ENCODE measurements at places on chromosomes 3 and 15. TPM values are rescaled to one million over a fixed set of nuclear protein-coding genes. Genes with fewer than 3 reads are reported as not detected.

The HHLA2 gene
- not detected for total RNA-seq

The FILIP1L gene
- 270 TPM for total RNA-seq

The SLC28A2 gene
- total RNA-seq, result not detected

The SUCNR1 gene
- total RNA-seq, result 3.2 TPM

The NRROS gene
- total RNA-seq, result 17.9 TPM

The VGLL3 gene
- 45.6 TPM for total RNA-seq

The GOLGA6D gene
- total RNA-seq, result not detected

The TF gene
- total RNA-seq, result 2.2 TPM

The GP5 gene
- total RNA-seq, result 0.14 TPM

The PSTPIP1 gene
- total RNA-seq, result 24.5 TPM

The ALPK3 gene
- 56.9 TPM for total RNA-seq

The AQR gene
- total RNA-seq, result 19.6 TPM

The RYR3 gene
- 9.9 TPM for total RNA-seq

The GSK3B gene
- total RNA-seq, result 39.3 TPM

The CLDN16 gene
- total RNA-seq, result not detected

GRCh38 chr3:66297900-66298299 lies 77.1 kb downstream of the SLC25A26 start:
- H3K27me3 ChIP-seq, result no peaks in the 10 kb centered on the region
- H3K27ac ChIP-seq, result no peak overlapping the region
- no peak overlapping the region for H3K4me3 ChIP-seq
- no peaks in the 10 kb centered on the region for H3K36me3 ChIP-seq

GRCh38 chr3:58540176-58540858 lies 3.3 kb upstream of the ACOX2 start:
- H3K27me3 ChIP-seq, result no peaks in the 10 kb centered on the region
- H3K4me1 ChIP-seq, result peaks cover 21% of the 10 kb centered on the region
- no peak overlapping the region for H3K27ac ChIP-seq
- no peak overlapping the region for H3K4me3 ChIP-seq
- DNase-seq, result no peak

- DNase-seq, result no peak
- H3K27ac ChIP-seq, result no peak overlapping the region
- H3K4me1 ChIP-seq, result no peaks in the 10 kb centered on the region
- no peaks in the 10 kb centered on the region for H3K27me3 ChIP-seq
- H3K36me3 ChIP-seq, result no peaks in the 10 kb centered on the region
Observed at GRCh38 chr3:196414469-196414868, 17.8 kb downstream of the UBXN7 start.

- H3K4me3 ChIP-seq, result no peak overlapping the region
- no peak overlapping the region for H3K27ac ChIP-seq
- no peaks in the 10 kb centered on the region for H3K36me3 ChIP-seq
- DNase-seq, result no peak
- no peaks in the 10 kb centered on the region for H3K27me3 ChIP-seq
- H3K4me1 ChIP-seq, result no peaks in the 10 kb centered on the region
Observed at GRCh38 chr3:194995922-194996321, 275.0 kb downstream of the XXYLT1 start.

- peak overlapping the region; percentile 54 for H3K4me3 ChIP-seq
- DNase-seq, result no peak
- no peaks in the 10 kb centered on the region for H3K27me3 ChIP-seq
- H3K36me3 ChIP-seq, result no peaks in the 10 kb centered on the region
- no peak overlapping the region for H3K27ac ChIP-seq
Observed at GRCh38 chr15:43293432-43293831, 26.7 kb upstream of the TGM5 start.

GRCh38 chr15:75584121-75584520 lies 5.0 kb upstream of the PTPN9 start:
- H3K4me1 ChIP-seq, result no peaks in the 10 kb centered on the region
- DNase-seq, result no peak
- no peaks in the 10 kb centered on the region for H3K27me3 ChIP-seq

- H3K27me3 ChIP-seq, result no peaks in the 10 kb centered on the region
- H3K4me1 ChIP-seq, result no peaks in the 10 kb centered on the region
- H3K4me3 ChIP-seq, result no peak overlapping the region
- DNase-seq, result no peak
- peaks cover 8% of the 10 kb centered on the region for H3K36me3 ChIP-seq
Observed at GRCh38 chr3:33313331-33313730, 36.1 kb downstream of the FBXL2 start.

GRCh38 chr3:16550676-16551341 lies 37.3 kb upstream of the RFTN1 start:
- peak overlapping the region; percentile 59 for H3K4me3 ChIP-seq
- no peaks in the 10 kb centered on the region for H3K36me3 ChIP-seq
- no peak overlapping the region for H3K27ac ChIP-seq
- H3K27me3 ChIP-seq, result no peaks in the 10 kb centered on the region

GRCh38 chr3:45455040-45455439 lies 66.7 kb downstream of the LARS2 start:
- no peak overlapping the region for H3K4me3 ChIP-seq
- H3K4me1 ChIP-seq, result no peaks in the 10 kb centered on the region
- no peaks in the 10 kb centered on the region for H3K27me3 ChIP-seq
- H3K36me3 ChIP-seq, result peaks cover 12% of the 10 kb centered on the region
- DNase-seq, result no peak
- no peak overlapping the region for H3K27ac ChIP-seq

- no peaks in the 10 kb centered on the region for H3K36me3 ChIP-seq
- H3K4me1 ChIP-seq, result no peaks in the 10 kb centered on the region
- no peaks in the 10 kb centered on the region for H3K27me3 ChIP-seq
- DNase-seq, result no peak
Observed at GRCh38 chr15:100663915-100664281, 61.5 kb downstream of the ASB7 start.

- no peaks in the 10 kb centered on the region for H3K27me3 ChIP-seq
- H3K36me3 ChIP-seq, result peaks cover 23% of the 10 kb centered on the region
- H3K4me1 ChIP-seq, result peaks cover 40% of the 10 kb centered on the region
Observed at GRCh38 chr15:84783493-84784251, 33.5 kb upstream of the ALPK3 start.

- no peak overlapping the region for H3K4me3 ChIP-seq
- peak overlapping the region; percentile 45 for H3K27ac ChIP-seq
- H3K36me3 ChIP-seq, result peaks cover 21% of the 10 kb centered on the region
- H3K4me1 ChIP-seq, result peaks cover 59% of the 10 kb centered on the region
Observed at GRCh38 chr3:134352031-134352671, 22.1 kb downstream of the AMOTL2 start.

DNA sequence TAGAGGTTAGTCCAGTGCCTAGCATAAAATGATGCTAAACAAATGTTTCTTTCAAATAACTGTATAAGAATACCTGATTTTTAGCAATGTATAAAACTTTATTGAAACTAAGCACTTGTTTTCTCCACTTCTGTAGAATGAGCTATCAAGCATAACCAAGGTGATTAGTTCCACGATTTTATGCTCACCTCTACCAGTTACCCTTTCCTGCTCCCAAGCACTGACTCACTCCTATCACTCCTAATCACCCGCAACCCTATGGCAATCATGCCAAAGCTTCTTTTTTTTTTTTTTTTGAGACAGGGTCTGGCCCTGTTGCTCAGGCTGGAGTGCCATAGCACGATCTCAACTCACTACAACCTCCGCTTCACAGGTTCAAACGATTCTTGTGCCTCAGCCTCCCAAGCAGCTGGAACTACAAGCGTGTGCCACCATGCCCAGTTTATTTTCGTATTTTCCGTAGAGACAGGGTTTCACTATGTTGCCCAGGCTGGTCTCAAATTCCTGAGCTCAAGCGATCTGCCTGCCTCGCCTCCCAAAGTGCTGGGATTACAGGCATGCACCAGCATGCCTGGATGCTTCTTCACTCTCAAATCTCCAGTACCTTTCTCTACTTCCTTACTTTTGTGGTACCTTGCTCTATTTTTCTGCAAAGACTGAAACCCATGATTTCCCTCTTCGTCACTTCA lies 3.9 kb downstream of the HSPBAP1 start:
- H3K27me3 ChIP-seq, result no peaks in the 10 kb centered on the region
- no peaks in the 10 kb centered on the region for H3K36me3 ChIP-seq
- peaks cover 9% of the 10 kb centered on the region for H3K4me1 ChIP-seq

- no peaks in the 10 kb centered on the region for H3K36me3 ChIP-seq
- H3K27me3 ChIP-seq, result no peaks in the 10 kb centered on the region
- no peak overlapping the region for H3K4me3 ChIP-seq
- no peak for DNase-seq
- H3K27ac ChIP-seq, result no peak overlapping the region
- H3K4me1 ChIP-seq, result no peaks in the 10 kb centered on the region
Observed at GRCh38 chr15:75307778-75308390, 25.2 kb downstream of the GOLGA6D start.

- H3K4me3 ChIP-seq, result no peak overlapping the region
- no peaks in the 10 kb centered on the region for H3K36me3 ChIP-seq
- no peak overlapping the region for H3K27ac ChIP-seq
- peaks cover 25% of the 10 kb centered on the region for H3K4me1 ChIP-seq
- no peak for DNase-seq
Observed at GRCh38 chr15:81532001-81532400, 158.0 kb upstream of the TMC3 start.

GRCh38 chr15:70318594-70319465 lies 221.1 kb upstream of the TLE3 start:
- no peaks in the 10 kb centered on the region for H3K27me3 ChIP-seq
- peaks cover 33% of the 10 kb centered on the region for H3K4me1 ChIP-seq
- H3K4me3 ChIP-seq, result no peak overlapping the region
- H3K27ac ChIP-seq, result no peak overlapping the region

GRCh38 chr3:73298243-73299183 lies 237.1 kb downstream of the EBLN2 start:
- no peak for DNase-seq
- H3K4me3 ChIP-seq, result no peak overlapping the region
- H3K36me3 ChIP-seq, result no peaks in the 10 kb centered on the region
- no peaks in the 10 kb centered on the region for H3K4me1 ChIP-seq

DNA sequence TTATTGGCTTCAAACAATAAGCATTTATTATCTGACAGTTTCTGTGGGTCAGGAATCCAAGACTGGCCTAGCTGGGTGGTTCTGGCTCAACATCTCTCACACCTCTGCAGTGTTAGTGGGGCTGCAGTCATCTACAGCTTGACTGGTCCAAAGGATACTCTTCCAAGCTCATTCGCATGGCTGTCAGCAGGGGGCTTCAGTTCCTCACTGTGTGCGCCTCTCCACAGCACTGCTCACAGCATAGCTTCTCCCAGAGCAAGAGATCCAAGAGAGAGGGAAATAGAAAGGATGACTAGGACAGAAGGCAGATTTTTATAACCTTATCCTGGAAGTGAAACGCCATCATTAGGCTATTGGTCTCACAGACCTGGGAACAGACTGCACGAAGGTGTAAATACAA lies 64.2 kb downstream of the MAGI1 start:
- DNase-seq, result no peak
- H3K36me3 ChIP-seq, result no peaks in the 10 kb centered on the region
- no peak overlapping the region for H3K4me3 ChIP-seq
- peak overlapping the region; percentile 54 for H3K27ac ChIP-seq

GRCh38 chr15:63408524-63408923 lies 26.9 kb upstream of the CA12 start:
- DNase-seq, result no peak
- no peaks in the 10 kb centered on the region for H3K4me1 ChIP-seq
- no peak overlapping the region for H3K27ac ChIP-seq
- no peaks in the 10 kb centered on the region for H3K27me3 ChIP-seq

DNA sequence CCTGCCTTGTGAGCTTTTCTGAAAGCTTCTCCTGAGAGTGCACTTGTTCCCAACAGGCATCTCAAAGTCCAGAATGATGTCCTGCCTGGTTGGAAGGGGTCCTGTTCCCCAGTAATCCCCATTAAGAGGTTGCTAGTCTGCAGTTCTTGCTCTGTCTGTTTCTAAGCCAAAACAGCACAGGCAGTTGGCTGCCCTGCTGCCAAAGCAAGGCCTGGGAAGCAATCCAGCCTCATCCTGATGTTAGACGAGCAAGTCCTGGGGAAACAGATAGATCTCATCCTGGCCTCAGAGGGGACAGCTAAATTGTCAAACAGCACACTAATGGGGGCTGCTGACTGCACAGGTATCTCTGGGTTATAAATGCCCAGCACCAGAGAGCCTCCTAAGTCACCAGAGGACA lies 198.0 kb downstream of the EPHB1 start:
- no peak overlapping the region for H3K4me3 ChIP-seq
- no peak for DNase-seq
- no peak overlapping the region for H3K27ac ChIP-seq
- no peaks in the 10 kb centered on the region for H3K27me3 ChIP-seq
- H3K36me3 ChIP-seq, result no peaks in the 10 kb centered on the region

DNA sequence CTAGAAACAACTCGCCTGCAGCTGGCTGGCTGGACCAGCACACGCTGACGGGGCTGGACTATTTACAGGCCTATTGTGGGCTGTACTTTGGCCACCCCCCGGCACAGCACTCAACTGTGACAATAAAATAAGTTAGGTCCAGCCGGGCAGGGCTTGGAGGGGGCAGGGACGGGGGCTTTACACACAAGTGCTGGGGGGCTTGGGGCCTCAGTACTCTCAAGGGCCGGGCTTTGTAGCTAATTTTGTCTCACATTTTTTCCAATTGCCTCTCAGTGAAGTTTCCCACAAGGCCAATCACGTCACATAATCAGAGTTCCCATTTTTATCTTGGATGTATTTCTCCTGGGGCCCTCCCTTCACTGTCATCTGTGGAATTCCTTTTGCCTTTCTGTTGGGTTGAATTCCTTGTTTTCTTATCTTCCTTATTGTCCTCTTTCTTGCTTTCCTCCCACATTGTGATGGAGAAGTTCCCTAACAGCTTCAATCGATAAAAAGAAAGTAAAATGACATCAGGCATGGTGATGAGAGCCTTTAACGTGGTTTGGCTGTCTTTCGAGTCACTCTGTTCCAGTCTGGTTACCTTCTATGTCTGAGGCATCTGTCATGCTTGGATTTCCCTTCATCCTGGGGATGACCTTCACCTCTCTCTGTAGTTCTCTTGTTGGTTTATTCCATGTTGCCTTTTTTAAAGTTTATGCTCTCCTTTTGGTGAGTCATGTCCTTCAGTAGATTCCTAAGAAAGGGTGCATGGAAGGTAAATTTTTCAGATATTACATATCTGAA lies 44.1 kb upstream of the CMTM7 start:
- peak overlapping the region; percentile 49 for H3K4me3 ChIP-seq
- DNase-seq, result no peak
- no peaks in the 10 kb centered on the region for H3K4me1 ChIP-seq
- peak overlapping the region; percentile 19 for H3K27ac ChIP-seq
- no peaks in the 10 kb centered on the region for H3K36me3 ChIP-seq

DNA sequence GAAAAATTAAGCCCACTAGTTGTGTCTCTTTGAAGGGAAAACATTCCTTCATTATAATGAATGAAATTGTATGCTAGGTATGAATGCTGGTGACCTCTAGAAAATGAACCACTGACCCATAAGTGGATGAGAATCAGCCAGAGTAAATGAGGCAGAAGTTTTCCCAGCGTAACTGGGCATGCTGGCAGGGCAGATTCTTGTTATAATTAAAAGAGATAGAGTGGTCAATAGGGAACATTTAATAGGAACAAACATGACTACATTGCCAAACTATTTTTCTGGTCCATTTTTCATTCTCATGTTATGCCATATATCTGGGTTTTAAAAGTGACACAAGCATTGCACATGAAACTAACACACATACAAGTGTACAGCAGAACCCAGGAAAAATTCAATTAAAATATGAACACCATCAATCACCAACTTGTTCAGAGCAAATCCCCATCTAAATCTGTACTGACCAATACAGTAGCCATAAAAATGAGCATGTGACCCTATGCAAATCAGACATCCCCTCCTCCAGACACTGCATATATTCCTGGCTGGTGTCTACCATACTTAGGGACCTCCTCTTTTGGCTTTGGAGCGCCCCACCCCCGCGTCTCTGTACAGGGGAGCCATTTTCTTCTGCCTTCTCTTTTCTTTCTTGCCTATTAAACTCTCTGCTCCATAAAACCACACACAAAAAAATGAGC lies 4.0 kb downstream of the CLRN1 start:
- no peaks in the 10 kb centered on the region for H3K27me3 ChIP-seq
- H3K27ac ChIP-seq, result no peak overlapping the region
- no peak overlapping the region for H3K4me3 ChIP-seq
- DNase-seq, result no peak
- no peaks in the 10 kb centered on the region for H3K4me1 ChIP-seq

Measured in thoracic aorta (tissue), 2 donors.